ENCODE measurements at places on chromosomes 11 and 22.

DNA sequence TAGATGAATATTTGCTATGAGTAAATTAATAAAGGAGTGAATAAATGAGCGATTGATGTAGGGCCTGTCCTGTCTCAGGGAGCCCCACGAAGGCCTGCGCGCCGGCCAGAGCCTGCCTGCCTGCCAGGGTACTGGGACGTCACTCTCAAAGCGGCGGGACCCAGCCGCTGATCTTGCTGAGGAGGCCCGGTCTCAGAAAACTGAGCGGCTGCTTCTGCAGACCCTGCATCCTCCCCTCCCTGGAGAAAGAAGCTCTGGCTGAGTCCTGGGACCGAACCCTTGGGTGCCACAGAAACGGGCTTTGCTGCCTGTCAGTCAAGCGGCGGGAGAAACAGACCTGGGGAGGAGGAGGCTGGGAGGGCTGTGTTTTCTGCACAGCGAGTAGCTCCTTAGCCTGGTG lies 91.6 kb upstream of the B3GAT1 start:
- DNase-seq = no peak

GRCh38 chr22:23235425-23235824 lies 55.1 kb downstream of the BCR start:
- DNase-seq = no peak

DNA sequence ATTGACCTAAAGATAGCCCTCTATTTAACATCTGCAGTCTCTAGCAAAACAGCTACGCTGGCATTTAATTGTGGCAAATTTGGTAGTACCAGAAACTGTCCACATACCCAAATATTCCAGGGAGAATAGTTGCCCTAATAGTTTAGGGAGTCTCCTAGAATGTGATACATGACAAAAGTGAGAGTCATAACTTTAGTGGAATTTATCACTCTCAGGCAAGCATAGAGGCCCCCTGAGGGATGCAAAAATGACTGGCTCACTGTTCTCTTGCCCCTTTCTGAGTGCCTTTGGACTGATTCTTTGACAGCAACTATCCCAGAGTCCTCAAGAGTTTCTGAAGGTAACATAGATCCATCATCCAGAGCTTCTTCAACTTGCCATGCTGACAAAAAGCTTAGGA lies 2.3 kb upstream of the OR51B4 start:
- no peak for DNase-seq

DNA sequence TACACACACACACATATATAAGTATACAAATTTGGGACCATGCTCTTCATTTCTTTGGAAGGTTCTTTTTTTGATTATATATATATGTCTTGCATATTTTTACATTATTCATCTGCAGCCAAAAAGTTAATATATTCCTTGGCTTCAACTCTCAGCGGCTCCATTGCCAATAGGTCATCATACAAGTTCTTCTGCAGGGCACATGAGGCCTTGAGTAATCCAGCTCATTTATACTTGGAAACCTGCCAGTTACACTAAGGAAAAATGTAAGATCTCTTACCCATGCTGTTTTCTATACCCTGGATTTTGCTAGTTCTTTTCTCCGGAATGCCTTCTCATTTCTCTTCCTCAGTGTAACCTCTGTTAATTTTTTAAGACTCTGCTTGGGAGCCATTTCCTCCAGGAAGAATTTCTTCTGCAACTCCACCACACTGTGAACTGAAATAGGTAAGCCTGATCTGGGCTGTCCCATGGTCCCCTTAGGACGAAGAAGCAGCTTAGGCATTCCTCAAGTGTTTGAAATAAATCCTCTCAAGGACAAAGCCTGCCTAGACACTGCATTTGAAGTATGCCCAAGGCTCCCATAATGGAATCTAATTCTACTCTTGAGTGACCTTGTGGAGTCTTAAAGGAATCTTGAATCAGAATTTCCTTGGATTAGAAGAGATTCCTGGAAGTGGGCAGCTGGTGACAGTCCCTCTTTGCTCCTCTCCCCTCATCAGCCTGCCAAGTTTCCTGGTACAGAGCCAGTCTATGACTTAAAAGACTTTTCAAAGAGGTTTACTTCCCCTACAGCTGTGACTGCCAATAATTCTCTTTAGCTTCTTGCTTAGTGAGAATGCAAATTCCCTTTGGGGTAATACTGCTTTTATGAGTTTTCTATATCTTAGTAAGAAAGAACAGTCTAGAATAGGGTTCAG lies 182.8 kb downstream of the C11orf87 start:
- DNase-seq = no peak

DNA sequence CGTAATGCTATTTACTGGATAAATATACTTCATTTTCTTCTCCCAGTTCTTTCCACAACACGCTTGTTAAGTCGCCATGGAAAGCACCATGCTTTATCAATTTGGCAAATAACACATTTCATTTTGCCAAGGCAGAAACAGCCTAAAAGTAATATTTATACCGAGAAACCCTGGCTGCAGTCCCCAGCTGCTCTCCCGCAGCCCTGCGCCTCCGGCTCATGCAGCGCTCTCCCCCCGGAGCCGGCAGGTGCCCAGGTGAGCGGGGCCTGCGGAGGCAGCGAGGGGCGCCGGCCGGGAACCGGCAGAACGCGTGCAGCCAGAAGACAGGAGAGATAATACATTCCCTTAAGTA lies 681 bp upstream of the ARHGEF12 start:
- no peak for DNase-seq

DNA sequence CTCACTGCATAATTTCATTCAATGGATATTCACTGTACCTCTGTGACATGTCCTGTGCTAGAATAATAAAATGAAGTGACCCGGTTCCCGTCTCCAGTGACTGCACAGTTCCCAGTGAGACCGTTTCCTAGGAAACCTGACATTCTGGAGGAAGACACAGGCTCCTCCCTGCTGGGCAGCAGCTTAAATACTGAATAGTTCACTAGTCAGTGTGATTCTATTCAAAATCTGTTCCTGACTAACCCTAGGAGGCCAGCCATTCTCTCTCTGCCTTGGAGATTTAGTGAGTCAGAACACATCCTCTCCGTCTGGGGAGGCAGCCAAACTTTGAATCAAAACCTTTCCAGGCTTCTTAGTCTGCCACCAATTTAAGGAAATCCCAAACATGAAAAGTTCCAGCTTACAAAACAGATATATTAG lies 11.3 kb downstream of the TRIM66 start:
- DNase-seq = no peak

- DNase-seq = no peak
Measured at GRCh38 chr22:50396751-50397370, 53.7 kb downstream of the PPP6R2 start.

- DNase-seq = no peak
Measured at GRCh38 chr22:35995348-35995747, 33.3 kb downstream of the RBFOX2 start.

DNA sequence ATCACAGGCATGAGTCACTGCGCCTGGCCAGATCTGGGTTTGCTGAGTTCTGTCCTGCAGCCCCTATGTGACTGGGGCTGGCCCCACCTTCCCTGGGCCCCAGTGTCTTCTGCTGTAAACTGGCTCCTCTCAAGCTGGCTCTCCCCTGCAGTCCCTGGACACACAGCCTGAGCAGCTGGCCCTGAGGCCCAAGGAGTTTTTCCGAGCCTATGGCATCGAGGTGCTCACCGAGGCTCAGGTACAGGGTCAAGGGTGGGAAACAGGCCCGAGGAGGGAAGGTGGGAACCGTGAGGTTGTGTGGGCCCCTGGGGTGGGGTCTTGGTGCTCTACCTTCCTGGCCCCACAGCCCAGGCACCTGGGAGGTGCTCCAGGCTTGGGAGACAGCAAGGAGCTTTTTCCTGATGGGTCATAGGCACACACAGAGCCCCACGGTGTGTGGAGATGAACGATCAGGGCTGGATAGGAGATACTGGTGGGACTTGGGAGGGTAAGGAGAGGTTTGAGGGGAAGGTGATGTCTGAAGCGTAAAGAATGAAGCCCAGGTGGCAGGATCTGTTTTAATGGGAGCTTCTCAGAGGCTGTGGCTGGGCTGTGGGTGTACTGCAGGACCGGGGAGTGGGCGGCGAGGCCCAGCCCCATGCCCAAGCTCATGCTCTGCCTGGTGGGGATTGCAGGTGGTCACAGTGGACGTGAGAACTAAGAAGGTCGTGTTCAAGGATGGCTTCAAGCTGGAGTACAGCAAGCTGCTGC lies 6.4 kb upstream of the LZTR1 start:
- DNase-seq = no peak

GRCh38 chr11:79501707-79502106 lies 60.9 kb upstream of the TENM4 start:
- DNase-seq = no peak

- DNase-seq = no peak
Measured at GRCh38 chr22:19759427-19760057, 1.0 kb upstream of the TBX1 start.

DNA sequence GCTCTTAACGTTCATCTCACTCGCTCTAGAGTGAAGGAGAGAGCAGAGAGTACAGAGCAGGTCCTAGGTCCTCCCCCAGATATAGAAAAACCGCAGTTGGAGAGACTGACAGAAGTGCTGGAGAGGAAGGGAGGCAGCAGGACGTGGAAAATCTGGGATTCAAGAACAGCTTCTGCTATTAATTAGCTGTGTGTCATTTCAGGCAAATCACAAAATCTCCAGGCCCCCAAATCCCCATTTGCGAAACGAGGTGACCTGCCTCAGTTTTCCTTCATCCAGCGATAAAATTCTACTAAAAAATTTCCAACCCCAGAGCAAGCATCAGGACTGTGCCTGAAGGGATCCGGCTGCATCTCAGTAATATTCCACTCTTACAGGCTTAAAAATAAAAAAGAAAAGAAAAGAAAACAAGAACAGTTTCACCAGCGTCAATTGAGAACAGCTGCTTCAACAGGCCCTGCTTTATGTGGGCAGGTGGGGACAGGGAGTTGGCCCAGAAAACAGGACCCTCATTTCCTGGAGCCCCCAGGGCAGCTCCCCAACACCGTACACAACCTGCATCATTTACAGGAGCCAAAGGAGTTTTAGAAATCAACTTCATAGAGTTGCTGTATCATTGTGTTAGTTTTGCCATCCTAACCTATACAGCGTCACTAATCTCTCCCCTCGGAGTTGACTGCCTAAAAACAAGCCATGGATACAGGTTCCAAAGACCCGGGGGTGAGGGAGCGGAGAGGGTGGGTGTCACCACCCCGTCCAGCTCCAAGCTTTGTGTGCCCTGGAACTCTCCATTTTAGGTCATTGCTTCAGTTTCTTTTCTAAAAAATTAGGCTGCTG lies 2.3 kb upstream of the MALAT1 start:
- no peak for DNase-seq

- no peak for DNase-seq
Measured at GRCh38 chr11:75380716-75381420, 18.4 kb upstream of the RPS3 start.

DNA sequence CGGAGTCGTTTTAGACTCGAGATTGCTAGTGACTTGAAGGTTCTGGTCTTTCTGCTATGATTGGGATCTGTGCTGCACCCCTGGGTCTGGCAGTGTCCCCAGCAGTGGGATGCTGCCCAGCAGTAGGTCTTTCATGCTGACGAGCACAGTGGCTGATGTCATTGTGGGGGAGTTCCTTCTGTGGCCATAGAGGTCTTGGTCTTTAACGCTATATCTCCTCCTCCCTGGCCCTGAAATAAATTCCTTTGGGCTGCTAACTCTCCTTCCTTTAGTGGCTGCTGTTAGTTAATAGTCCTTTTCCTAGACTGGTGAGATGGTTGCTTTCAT lies 136.3 kb downstream of the TEAD1 start:
- DNase-seq = no peak
